ENCODE measurements at places on chromosomes 3 and 15.

- no peak for DNase-seq
Observed at GRCh38 chr3:56781762-56782161, 20.0 kb downstream of the ARHGEF3 start.

GRCh38 chr15:39238443-39238842 is 342.4 kb upstream of the THBS1 start:
- no peak for DNase-seq

- no peak for DNase-seq
Observed at GRCh38 chr3:187430576-187430975, 62.4 kb downstream of the RTP4 start.

DNA sequence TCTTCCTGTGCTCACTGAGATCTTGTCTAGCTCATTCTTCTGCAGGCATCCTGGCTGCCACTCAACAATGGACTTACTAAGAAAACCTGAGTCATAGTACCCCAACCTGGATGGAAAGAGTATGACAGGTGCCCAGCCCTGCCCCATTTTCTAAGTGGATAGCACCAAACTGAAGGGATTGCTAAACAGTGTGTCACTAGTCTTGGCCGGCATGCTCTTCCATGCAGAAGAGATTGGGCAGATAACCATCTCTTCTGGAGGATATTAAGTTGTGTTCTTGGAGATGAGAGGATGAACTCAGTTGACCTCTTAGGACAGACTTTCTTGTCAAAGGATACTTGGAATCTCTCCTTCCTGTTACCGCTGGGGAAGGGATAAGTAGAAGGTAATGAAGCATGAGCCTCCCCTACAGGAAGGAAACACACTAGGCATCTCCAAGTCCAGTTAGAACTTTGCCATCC is 797.5 kb downstream of the AGBL1 start:
- no peak for DNase-seq

DNA sequence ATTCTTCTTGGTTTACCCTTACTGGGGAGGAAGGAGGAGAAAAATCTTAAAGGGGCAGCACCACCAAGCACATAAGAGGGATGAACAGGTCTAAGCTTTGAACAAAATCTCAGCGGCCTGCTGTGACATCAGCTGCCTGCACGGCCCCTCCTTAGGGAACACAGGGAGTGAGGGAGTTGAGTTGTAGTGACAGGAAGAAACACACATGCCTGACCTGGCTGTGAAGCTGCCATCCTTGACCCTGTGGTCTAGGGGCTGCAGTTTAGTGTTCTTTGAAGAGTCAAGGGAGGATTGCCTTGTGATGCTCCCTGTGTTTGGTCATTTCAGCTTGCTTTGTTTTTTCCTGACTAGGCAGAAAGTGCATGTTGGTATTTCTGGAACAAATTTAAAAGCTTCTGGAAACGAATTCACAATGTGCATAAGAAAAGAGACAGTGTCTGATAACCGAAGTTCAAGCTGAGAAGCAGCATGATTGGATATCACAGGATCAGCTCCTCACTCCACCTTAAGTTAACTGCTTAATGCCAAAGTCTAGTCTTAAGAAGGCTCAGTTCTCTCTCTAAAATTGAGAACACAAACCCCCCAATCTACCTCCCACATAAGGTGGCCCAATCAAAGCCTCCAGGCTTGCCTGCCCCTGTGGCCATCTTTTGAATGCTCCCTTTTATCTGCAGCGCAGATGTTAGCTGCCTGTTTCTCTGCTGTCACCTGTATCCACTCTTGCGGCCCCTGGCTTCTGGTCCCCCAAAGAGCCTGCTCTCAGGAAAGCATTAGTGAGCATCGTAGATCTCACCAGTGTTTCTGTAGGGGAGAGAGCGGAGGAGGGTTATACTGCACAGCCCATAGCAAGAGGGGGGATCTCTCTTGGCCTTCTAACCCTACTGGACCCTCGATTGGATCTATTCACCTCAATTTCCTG is 82.2 kb downstream of the SCN11A start:
- DNase-seq: no peak

DNA sequence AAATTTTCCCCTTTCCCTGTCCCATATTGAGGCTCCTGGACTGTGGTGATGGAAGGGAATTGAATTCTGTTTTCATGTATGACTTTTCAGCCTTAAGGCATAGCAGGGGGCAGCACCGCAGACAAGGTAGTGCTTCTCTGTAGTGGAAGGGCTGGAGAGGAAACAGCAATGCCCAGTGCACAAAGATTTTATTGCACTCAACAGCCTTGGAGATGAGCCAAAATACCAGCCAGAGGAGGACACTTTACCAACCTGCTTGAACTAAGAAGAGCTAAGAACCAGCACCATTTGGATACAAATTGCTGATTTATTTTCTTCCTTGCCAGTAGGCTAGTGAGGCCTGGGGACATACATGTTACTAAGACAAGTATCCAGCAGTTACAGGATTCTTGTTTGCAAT is 98.7 kb downstream of the KCNMB2 start:
- DNase-seq: no peak

DNA sequence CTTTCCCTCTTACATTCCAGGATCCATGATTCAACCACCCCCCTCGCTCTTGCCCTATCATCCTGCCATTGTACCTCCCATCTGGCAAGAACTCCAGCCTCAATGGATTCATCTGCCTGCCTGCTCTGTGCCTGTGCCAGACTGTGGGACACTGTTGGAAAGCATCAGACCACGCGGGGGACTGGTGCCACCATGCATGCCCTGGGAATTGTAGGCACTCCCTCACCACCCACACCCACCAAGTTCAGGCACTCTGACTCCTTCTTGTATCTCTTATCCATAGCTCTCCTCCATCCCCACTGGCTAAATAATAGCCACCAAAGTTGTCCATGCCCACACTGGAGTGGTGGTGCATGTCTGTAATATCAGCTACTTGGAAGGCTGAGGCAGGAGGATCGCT is 143.8 kb downstream of the TPRA1 start:
- no peak for DNase-seq

- DNase-seq: peak; percentile 63
Observed at GRCh38 chr3:18424729-18425640, at the start of gene SATB1. SATB1 (minus strand) TSS chr3:18425339; CDS start chr3:18420967, 4,372 bp downstream.

DNA sequence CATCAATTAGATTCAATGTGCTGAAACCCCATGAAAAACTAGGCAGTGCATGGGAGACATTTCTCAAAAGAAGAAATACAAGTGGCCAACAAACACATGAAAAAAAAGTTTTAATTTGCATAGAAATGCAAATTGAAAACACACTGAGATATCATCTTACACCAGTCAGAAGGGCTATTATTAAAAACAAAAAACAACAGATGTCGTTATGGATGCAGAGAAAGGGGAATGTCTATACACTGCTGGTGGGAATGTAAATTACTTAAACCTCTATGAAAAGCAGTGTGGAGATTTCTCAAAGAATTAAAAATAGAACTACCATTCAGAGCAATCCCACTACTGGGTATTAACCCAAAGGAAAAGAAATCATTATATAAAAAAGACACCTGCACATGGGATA is 98.7 kb downstream of the CCNL1 start:
- no peak for DNase-seq

DNA sequence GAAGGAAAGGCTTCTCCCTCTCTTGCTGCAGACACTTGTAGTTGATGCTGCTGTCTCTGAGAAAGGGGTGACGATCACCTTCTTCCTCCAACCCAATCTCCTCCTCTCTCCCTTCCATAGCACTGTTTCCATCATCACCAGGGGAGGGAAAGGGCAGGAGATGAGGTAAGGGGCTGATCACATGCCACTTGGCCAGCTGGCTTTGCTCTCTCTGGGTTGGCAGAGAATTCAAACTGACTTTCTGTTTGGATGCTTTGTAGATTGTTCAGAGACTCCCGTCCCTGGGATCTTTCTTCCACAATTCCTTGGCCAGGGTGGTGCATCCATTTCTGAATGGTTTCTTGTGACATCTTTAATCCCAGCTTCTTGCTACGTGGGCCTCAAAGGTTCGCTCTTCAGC is 43.2 kb upstream of the ZNF148 start:
- no peak for DNase-seq

GRCh38 chr3:127459891-127460290 is 130.6 kb downstream of the TPRA1 start:
- DNase-seq: no peak

DNA sequence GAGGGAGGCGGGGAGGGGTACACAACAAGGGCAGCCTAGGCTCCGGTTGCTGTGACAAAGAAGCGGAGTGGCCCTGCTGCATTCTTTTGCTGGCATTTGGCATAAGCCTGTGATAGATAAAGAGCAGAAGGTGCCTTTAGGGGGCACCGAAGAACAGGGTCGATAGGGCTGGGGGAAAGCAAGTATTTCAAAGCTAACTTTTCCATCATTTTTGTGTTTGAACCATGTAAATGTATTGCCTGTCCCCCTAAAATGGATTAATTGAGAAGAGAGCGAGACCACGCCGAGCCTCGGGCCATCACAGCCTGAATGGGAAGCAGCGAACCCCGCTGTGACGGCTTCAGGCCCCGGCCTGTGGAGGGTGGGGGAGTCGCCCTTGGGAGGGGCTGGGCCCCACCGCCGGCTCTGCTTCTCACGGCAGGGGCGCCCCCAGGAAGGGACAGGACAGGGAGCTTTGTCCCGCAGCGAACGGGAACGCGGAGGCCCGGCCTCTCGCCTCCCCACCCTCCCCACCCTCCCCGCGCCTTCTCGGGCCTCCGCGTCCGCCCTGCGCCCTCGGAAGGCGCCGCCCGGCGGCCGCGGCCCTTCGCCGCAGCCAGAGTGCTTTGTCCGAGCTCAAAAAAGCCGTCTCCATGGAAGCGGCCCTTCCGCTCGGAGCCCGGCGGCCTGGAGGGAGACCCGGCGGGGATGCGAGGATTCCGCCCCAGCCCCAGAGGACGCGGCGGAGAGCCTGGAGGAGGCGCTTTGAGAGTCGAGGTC is 32.4 kb upstream of the ALDH1L1 start:
- no peak for DNase-seq

DNA sequence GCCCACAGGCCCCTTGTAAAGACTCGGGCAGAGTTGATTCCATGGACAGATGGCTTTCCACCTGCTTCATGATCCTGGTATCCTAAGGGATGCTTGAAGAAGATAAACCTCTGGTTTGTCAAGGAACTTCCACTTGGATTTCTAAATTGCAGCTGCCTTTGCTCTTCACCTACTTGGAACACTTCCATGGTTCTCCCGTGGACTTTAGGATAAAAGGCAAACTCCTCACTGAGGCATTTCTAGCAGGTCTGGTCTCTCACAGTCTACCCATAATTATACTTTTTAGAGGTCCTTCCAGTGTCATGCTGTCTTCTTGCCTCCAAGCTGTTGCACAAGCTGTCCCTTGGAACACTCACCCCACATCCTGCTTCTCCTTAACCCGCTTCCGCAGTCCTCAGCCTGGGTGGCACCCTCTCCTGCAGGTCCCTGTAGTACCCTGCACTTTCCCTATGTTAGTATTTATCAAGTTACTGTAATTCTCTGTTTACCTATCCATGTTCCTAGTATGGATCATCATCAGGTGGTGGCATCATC is 12.7 kb downstream of the TLNRD1 start:
- no peak for DNase-seq

DNA sequence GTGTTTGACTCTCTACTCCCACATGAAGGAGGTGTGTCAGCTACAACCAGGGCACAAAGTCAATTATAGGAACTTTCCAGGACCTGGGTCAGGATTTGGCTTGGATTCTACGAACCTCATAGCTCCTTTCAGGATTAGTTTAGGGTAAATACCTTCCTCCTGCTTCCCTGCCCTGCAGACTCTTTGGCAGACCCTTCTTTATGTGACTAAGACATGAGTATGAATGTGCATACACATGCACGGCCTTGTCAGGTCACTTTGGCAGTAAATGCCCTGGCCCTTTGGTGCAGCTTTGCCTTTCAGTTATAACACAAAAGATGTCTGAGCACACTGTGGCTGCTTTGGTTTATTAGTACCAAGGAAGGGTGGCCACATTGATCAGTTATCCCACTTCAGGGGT is 68.9 kb downstream of the GHSR start:
- DNase-seq: no peak

DNA sequence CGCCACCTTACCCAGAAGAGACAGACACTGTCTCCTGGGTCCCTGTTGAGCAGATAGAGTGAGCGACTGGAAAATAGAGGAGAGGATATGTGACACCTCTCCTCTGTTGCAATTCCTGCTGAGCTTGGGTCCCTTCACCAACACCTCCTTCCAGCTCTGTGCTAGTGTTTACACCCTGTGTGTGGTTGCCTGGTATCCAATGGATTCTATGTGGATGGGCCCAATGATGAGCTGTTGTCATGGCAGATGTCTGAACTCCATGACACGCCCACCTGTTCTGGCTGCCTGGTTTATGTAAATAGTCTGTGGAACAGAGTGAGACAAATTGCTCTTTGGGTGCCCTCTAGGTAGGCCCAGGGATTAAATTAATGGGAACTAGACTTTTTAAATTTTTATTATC is 23.7 kb downstream of the RBM5 start:
- DNase-seq: no peak

DNA sequence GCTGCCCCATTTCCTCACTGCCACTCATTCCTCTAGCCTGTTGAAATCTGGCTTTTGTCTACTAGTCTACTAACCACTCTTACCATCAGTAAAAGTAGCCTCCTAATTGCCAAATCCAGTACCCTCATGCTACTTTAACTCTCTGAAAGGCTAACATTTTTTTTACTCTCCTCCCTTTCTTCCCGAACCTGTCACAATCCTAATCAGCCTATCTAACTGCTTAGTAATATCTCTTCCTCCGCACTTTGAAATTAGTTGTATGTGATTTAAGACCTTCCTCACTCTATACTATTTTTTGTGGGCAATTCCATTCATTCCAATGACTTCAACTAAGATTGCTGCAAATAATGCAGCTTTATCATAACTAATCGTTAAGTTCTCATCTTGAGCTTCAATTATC is 3.7 kb downstream of the SENP7 start:
- DNase-seq: no peak

- DNase-seq: no peak
Observed at GRCh38 chr3:119376758-119377157, 82.6 kb downstream of the ARHGAP31 start.

GRCh38 chr15:77959432-77959879 is 118.1 kb downstream of the TBC1D2B start:
- DNase-seq: peak; percentile 61

DNA sequence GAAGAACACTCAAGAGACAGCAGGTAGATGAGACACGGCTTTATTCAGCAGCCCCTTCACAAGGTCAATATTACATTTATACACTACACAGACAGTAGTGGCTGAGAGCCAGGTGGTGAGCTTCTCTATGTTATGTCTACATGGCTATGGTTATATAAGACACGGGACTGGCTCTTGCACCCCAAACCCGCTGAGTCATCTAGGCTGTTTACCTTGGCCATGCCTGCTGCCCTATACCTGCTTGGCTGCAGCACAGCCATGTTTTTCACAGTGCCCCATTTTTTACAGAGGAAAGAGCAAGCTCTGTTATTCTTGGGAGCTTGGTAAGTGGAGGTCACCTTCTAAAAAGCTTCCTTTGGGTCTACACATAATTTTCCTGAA is 231.6 kb downstream of the IGSF11 start:
- DNase-seq: no peak

All from activated naive CD4-positive, alpha-beta T cell (primary cell).